Activated naive CD4-positive, alpha-beta T cell treated with Interleukin-2 at 50 U/mL for 16 hours (primary cell): ENCODE measurements at places on chromosomes 16 and 17.

GRCh38 chr16:10740000-10740844 lies 3.4 kb upstream of the NUBP1 start:
- no peak for DNase-seq

- peak; percentile 88 for DNase-seq
These were observed 7.8 kb upstream of the RNF213 start for GRCh38 chr17:80252871-80253270.

DNA sequence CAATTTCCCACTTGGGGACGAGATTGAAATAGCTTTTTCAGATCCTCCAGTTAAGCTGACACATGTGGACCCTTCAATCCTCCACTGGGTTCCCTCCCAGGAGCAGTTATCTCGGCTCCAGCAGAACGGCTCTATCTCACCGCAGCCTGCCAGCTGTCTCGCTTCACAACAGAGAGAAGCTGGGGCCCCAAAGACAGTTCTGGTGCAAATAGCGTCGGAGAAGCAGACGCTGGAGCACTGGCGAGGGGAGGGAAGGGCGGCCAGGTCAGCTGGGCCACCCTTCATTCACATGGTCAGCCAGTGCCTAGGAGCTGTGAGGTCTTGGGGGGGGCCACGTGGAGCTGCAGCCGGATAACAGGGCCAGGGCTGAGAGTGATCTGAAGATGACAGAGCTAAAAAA lies 141.3 kb upstream of the SDK2 start:
- DNase-seq: no peak

- DNase-seq: no peak
These were observed 11.0 kb downstream of the FBRS start for GRCh38 chr16:30669026-30669902.

GRCh38 chr16:55656691-55657092 lies 904 bp downstream of the SLC6A2 start:
- no peak for DNase-seq

- no peak for DNase-seq
These were observed 10.7 kb downstream of the HPR start for GRCh38 chr16:72073560-72074230.

- DNase-seq: no peak
These were observed 1.5 kb upstream of the PRKCA start for GRCh38 chr17:66300956-66301355.

DNA sequence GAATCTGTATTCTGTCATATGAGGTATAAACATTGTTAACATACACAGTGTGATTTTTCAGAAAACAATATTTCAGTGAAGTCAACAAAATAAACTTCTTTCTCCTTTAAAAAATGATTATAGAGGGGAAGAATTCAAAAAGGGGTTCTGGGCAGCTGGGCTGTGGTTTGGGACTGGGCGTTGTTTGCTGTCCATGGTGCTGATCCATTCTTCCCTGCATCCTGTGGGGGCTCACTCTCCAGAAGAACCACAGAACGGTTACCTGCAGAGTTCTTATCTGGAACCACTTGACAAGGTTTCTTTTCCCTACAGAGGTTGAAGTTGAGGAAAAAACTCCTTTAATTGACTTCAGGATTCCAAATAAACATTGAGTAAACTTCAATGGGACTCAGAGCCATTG lies 1091.0 kb downstream of the CDH8 start:
- no peak for DNase-seq

- no peak for DNase-seq
These were observed 3.9 kb downstream of the CNTROB start for GRCh38 chr17:7935859-7936258.

GRCh38 chr16:733382-734207 lies 6.7 kb downstream of the HAGHL start:
- DNase-seq: peak; percentile 33

DNA sequence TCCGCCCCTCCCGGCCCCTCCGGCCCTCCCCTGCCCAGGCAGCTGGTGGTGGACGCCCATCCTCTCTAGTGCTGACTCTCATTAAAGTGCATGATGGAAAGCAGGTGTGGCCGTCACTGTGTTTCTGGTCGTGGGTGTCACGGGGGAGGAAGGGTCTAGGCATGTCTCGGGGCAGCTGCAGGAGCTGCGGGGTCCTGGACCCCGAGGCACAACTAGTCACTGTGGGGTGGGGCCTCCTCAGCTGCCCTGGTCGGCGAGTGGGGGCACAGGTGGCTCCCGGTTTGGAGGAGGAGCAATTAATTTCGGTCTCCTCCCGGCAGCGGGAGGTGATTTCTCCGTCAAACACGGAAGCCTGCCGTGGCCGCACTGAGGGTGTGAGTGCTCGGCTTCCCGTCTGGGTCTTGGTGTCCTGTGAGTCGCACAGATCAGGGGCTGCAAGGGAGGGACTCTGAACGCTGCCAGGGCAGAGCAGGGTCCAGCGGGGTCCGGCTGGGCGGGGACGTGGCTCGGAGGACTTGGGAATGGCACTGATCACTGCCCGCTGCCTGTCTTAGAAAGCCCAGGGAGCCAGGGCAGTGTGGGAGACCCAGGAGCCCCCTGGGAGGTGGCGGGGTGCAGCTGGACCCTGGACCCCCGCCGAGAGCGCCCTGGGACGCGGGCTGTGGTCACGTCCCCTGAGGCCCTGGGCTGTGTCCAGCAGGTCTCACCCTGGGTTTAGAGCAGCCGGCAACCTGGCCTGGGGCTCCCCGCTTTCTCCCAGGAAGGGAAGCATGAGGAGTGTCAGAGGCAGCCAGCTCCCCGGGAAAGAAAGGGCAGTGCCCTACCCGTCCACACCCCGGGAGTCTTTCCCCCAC lies 3.3 kb downstream of the TPSD1 start:
- no peak for DNase-seq

DNA sequence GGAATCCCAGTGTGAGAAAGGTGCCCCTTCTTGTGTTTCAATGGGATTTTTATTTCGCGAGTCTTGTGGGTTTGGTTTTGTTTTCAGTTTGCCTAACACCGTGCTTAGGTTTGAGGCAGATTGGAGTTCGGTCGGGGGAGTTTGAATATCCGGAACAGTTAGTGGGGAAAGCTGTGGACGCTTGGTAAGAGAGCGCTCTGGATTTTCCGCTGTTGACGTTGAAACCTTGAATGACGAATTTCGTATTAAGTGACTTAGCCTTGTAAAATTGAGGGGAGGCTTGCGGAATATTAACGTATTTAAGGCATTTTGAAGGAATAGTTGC lies 567 bp downstream of the UBB start:
- peak; percentile 53 for DNase-seq

- peak; percentile 48 for DNase-seq
These were observed 14.4 kb downstream of the GUCY2D start for GRCh38 chr17:8016632-8017424.

- no peak for DNase-seq
These were observed 68.4 kb downstream of the CMC2 start for GRCh38 chr16:80938004-80938878.

GRCh38 chr16:23013484-23013883 lies 135.8 kb downstream of the USP31 start:
- DNase-seq: no peak

DNA sequence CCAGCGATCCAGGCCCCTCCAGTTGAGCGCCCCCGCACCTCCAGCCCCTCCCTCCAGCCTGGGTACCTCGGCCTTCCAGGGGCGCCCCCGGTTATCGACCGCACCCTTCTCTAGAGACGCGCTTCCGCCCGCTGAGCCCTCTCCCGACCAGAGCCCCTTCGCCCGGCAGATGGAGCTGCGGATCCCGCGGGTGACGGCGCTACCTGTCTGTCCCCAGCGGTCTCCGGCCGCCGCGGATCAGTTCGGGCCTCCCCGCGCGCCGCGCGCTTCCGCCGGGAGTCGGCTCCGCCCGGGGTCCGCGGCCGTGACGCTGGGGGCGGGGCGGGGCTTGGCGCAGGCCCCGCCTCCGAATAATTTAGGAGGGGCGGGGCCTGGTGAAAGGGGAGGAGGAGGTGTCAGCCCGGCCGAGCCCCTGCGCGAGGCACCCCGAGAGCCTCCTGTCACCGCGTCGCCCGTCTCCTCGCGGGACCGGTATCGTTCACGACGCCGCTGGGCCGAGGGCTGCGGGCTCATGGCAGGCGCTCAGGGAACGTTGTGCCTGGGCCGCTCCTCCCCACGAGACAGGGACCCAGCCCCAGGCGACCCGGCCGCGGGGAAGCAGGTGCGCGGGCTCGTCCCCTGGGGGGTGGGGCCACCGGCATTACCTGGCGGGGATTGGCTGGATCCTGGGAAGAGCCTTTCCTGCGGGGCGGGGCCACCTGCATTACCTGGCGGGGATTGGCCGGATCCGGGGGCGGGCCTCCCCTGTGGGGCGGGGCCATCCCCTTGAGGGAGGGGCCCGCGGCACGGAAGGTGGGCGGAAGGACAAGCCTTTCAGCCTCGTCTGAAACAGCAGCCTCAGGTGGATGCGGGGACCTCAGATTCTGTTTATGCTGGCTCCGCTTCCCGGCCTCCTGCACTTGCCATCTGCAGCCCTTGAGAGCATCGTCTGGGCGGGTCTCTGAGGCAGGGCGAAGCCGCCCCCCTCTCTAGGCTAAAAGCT lies at the start of gene SPATA2L:
TSS of gene SPATA2L (minus strand) at position 281 of the 982 bp plus-strand sequence. CDS start 473 bp downstream, outside the sequence.
- peak; percentile 97 for DNase-seq

GRCh38 chr17:54920819-54921218 lies 20.2 kb downstream of the TOM1L1 start:
- no peak for DNase-seq

DNA sequence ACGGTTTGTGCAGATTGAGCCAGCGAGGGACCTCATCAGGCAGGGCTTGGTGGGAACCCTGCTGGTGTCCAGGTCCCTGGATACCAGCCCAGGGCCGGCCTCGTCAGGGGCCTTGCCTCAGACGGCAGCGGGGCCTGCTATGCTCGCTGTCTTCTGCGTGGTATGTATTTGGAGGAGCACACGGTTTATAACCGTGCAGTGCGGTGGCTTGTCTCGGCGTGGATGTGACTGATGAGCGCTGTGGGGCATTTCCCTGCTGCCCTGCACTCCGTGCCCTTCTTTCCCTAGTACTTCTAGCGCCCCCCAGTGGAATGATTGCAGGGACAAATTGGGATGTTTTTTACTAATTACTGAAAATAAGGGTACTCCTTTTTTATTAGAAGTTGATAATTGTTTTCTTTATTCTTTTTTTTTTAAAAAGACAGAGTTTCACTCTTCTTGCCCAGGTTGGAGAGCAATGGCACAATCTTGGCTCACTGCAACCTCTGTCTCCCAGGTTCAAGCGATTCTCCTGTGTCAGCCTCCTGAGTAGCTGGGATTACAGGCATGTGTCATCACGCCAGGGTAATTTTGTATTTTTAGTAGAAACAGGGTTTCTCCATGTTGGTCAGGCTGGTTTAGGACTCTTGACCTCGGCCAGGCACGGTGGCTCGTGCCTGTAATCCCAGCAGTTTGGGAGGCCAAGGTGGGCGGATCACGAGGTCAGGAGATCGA lies 15.3 kb downstream of the TBCD start:
- DNase-seq: peak; percentile 27

- DNase-seq: no peak
These were observed 1051.4 kb upstream of the EEF2KMT start for GRCh38 chr16:6149031-6149430.

DNA sequence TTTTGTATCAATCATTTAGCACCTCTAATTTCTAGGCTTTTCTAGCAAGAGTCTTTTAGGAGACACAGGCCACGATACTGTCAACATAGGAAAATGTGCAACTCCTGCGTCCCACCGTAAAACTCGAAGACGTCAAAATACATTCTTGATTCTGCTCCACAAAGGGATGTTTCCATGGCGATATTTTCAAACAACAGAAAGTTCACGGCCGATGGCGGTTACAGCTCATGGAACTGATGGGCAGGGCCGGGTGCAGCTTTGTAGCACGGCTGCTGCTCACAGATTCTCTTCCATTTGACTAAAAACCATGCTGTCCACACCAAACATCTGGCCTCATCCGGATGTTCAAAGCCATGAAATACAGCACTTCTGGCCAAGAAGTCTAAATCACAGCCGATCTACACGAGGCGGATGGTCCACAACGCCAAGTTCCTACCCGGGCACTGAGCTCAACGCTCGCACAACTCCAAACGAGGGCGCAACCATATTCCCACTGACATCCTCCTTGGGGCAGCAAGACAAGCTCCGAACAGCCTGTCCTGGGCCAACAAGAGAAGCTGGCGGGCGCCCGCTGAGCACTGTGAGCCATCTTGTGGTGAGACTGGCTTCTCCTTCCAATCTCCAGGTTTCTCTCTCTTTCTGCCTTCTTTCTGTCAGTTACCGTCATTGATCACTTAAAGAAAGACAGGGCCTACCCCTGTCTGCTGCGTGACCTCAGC lies 79.8 kb downstream of the ZNF778 start:
- no peak for DNase-seq

DNA sequence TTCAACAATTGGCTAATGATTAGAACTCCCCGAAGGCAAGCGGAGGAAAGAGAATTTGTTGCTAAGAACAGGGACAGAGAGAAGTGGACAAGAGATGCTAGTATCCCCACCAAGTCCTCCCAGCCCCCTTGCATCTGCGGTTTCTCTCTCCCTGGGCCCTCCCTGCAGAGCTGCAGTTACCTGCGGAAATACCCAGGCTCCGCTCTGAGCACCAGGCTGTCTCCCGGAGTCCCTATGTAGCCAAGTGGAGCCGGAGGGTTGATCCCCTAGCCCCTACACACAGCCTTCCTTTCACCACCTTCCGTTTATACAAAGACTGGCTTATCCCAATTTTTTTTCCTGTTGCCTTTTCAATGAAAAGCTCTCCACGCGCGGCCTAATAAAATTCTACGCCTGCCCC lies 834.4 kb downstream of the KCNJ2 start:
- DNase-seq: no peak

GRCh38 chr17:67993153-67993997 lies 2.9 kb downstream of the C17orf58 start:
- DNase-seq: peak; percentile 68

GRCh38 chr17:5045496-5045895 lies 10.3 kb upstream of the SLC52A1 start:
- no peak for DNase-seq

DNA sequence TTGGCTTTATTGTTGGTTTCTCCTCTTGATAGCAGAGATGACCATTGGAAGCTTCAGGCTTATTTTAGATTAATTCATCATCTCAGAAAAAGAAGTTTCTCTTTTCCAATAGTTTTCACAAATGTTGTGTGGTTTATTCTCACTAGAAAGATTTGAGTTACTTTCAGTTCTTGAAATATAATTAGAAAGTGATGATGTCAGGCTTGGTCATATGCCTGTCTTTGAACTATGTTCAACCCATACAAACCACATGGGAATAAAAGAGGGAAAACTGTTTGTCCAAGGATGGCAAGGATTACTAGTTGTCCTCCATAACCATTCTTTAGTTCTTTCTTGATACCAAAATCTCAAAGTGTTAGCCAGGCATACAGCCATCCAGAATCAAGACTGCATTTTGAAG lies 3.7 kb upstream of the HS3ST2 start:
- no peak for DNase-seq
